Kidney epithelial cell (primary cell): ENCODE measurements at places on chromosomes 3 and 15.

GRCh38 chr3:54780336-54780735, 147.5 kb downstream of the LRTM1 start:
- DNase-seq: no peak

DNA sequence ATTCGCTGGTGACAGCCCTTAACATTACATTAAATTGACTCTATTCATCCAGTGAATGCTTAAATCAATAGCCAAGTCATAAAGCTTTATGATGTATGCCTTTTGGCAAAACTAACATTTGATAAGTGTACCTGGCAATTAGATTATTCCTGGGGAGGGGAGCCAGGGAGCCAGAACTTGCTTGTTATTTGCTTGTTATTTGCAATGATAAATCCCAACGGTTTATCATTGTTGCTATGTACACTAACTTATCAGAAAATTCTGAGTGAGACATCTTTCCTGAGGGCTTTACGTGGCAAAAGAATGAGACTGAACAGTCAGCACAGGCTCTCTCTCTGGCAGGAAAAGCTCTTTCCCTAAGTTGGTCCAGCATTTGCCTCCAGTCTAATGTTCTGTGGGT, 35.8 kb upstream of the FBN1 start:
- DNase-seq: no peak

DNA sequence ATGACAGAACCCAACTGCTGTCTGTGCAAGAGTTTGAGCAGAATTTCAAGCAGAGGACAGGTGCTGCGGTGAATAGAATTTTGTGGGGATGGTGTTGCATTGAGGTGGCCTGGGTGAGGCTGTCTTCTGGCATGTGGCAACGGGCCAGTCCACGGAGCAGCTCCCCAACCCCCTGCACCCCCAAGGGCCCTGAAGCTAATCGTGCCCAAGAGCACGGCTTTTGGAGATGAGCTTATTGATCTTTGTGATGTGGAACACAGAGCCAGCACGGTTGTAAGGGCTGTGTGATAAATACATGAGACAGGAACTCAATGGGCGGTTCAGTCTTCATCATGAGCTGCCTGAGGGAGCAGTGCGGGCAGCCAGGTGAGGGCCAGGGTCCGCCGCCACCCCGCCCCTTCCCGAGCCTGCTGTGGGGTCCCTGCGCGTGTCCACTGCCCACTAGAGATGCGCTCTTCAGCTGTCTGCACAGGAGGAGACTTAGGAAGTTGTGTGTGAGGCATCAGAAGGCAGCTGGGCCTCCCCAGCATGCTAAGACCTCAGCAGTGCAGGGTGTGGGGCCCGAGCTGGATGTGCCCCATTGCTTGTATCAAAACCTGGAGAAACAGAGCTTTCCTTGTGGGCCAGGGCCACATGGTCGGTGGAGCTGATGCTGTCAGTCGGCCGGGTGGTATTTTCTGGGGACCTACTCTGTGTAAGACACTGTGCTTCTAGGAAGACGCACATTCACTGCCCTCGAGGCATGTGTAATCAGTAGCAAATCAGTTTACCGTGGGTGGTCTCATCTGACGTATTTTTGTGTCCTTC, 90.5 kb downstream of the CHRNA7 start:
- DNase-seq: no peak

GRCh38 chr3:102443021-102443420, 8.2 kb downstream of the ZPLD1 start:
- no peak for DNase-seq

DNA sequence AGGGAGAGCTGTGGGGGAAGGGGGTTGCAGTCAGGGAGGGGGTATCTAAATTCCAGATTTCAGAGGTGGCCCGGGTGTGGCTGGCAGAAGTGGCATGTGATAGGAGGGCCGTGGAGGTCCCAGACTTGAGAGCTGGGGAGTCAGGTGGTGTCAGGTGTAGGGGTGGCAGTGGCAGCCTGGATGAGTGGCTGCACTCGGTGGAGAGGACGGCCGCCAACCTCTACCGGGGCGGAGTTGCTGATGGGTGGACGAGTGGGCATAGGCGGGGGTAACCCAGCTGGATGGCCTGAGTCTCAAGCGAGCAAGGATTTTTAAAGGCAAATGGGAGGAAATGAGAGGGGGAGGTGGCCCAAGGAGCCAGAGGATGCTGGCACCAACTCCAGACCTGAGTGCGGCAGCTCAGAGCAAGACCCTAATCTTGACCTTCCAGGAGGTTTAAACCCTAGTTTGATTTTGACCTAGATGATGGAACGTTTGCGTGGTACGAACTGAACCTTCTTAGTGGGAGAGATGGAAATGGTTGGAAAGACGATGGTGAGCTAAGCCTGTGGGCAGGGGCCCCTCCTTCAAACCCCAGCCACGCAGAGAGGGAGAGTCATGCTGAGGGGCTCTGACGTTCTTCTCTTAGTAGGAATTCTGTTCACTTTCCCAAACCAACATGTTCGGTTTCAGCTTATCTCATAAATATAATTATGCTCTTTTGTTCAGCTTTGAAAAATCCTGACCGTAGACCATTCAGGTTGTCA, 8.0 kb downstream of the TRAK1 start:
- no peak for DNase-seq

GRCh38 chr3:150844484-150844883, 60.8 kb downstream of the MINDY4B start:
- DNase-seq: no peak

DNA sequence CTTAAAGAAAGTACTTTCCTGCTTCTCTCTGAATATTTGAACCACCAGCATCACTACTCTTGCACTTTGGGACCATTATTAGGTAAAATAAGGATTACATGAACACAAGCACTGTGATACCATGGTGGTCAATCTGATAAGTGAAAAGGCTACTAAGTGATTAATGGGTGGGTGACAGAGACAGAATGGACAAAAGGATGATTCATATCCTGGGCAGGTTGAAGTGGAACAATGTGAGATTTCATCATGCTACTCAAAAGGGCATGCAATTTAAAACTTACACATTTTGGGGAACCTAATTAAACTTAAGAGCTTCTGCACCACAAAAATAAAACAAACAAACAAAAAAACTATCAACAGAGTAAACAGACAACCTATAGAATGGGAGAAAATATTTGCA, 172.0 kb upstream of the CD96 start:
- DNase-seq: no peak

DNA sequence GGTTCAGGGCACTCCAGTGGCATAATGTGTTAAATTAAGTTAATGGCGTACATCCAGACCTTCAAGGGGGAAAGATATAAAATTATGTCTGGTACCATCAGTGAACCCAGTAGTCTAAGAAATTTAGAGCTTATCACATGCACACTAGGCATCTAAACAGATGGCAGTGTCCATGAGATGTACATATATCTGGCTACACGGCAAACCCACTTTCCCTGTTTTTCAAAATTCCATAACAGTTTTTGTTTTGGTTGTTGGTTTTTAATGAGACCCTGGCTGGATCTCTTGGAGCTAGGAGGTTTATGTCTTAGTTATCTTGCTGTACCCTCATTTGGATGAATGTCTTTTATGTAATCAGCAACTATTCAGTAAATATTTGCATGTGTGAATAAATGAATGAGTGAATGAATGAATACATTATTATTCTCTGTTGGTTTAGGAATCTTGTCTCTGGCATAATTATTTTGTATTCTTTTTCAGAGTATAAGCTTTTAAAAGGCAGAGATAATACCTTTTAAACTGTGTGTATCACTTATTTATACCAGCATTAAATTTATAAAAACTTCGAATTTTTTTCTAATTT, 3.1 kb upstream of the UTS2B start:
- DNase-seq: no peak

- DNase-seq: no peak
These were observed 399 bp downstream of the MYO9A start for GRCh38 chr15:72117486-72118016.

- no peak for DNase-seq
These were observed 319 bp downstream of the LNP1 start for GRCh38 chr3:100401674-100402041.

DNA sequence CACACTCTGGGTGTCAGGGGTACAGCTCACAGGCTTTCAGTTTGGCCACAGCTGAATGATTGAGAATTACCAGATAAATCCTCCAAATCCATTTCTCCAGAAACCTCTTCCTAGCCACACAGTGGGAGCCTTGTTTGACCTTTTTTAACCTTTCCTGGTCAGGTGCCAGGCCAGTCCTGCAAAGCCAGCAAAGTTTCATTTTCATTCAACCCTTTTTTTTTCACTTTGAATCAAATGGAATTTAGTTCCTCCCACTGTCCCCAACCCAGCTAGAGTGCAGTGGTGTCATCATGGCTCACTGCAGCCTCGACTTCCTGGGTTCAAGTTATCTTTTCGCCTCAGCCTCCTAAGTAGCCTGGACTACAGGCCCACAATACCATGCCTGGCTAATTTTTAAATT, 67.8 kb downstream of the NSUN3 start:
- DNase-seq: no peak

- no peak for DNase-seq
These were observed 7.3 kb downstream of the ESYT3 start for GRCh38 chr3:138441742-138442141.

DNA sequence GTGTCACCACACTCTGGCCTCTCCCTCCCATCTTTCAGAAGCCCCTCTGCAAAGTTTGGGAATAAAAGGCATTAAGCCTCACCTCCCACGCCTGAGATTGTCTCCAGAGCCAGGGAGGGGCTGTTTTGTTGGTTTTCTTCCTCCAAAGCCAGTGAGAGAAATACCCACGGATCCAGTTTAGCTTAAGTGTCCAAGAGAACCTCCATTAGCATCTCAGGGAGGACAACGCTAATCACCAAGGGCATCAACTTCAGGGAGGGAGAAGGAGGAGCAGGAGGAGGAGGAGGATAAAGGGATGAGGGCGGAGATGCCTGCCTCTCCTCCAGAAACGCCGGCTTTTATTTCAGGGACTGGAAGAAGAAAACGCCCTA, 101.6 kb downstream of the SRGAP3 start:
- no peak for DNase-seq

DNA sequence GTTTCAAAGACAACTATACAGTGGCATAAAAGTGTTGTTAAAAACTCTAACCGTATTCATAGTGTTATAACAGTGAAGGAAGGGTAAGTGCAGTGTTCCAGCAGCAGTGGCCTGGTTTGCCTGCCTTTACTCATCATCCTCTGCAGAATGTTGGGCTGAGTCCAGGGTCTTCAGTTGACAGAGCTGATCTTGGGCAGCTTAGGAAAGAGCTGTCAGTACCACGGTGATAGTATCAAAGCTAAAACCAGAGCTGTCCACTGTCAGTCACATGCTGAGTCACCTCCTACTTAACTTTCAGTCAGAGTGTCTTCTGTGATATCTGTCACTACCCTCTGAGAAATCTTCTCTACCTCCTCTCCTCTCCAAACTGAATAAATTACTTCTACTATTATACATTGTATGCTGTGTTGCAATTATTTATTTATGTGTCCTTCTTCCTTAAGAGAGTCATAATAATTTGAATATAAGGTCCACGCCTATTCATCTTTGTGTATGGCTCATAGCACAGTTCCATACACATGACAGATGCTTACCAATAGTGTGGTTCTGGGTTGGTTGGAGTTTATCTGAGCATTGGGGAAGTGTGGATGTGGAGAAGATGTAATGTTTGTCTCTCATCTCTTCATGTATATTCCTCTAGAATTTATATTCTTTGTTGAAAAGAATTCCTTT, 242.1 kb downstream of the ZIC1 start:
- DNase-seq: no peak

DNA sequence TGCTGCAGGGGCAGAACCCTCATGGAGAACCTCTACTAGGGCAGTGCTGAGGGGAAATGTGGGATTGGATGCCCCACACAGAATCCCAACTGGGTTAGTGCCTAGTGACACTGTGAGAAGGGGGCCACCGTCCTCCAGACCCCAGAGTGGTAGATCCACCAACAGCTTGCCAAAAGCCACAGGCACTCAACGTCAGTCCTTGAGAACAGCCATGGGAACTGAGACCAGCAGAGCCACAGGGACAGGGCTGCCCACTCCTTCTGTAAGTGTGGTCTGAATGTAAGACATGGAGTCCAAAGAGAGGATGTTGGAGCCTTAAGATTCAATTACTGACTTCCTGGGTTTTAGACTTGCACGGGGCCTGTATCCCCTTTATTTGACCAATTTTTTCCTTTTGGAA, 1451.5 kb downstream of the SI start:
- no peak for DNase-seq

DNA sequence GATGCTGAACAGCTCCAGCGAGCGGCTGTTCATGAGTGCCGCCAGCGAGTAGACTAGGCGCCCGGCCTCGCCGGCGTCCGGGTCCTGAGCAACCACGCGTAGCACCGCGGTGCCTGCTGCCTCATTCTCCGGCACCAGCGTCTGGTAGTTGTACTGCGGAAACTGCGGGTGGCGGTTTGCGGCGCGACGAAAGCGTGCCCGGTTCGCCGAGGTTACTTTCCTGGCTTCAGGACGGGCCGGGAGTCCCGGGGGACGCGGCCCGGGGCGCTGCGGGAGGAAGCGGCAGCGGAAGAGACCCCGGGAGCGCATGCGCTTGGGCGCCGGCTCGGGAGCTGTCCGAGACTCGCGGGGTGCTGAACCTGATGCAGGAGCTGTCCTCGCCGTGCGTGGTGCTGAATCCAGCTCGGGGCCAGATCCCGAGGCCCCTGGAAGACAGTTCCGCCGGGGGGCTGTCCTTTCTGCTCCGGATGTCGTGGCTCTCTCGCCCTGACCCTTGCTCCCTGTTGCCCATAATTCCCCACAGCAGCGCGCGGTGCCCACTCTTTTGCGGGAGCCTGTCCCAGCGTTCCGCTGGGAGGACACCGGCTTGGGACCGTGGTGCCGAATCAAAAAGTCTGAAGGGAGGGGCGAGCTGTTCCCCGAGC, 1.1 kb downstream of the CELSR3 start:
- peak; percentile 9 for DNase-seq

- no peak for DNase-seq
These were observed 53.8 kb downstream of the TMEM45A start for GRCh38 chr3:100546020-100546744.

GRCh38 chr3:4419920-4420319, 47.1 kb downstream of the SUMF1 start:
- DNase-seq: no peak

- DNase-seq: no peak
These were observed 305.7 kb downstream of the RPLP1 start for GRCh38 chr15:69758291-69758771.

- DNase-seq: no peak
These were observed 8.4 kb upstream of the DCAF1 start for GRCh38 chr3:51508255-51508654.

- no peak for DNase-seq
These were observed 72.3 kb downstream of the FGF12 start for GRCh38 chr3:192655040-192655439.

GRCh38 chr15:90145259-90145658, 43.0 kb upstream of the IDH2 start:
- no peak for DNase-seq

GRCh38 chr3:30713885-30714503, 107.6 kb downstream of the TGFBR2 start:
- no peak for DNase-seq

DNA sequence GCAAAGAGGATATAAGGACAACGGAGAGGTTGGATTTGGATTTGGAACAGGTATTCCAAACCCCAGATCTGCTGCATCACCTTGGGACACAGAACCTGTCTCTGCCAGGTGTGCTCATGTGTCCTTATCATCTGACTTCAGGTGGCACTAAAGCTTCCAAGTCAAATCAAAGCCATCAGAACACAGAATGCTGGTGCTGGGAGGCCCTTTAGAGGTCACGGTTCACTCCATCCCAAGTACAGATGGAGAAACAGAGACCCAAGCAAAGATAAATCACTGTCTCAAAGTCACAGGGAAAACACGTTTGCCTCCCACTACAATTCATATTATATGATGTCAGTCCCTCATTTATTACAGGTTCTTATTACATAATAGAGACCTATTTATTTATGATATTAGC, 72.8 kb downstream of the HES1 start:
- DNase-seq: no peak

- DNase-seq: no peak
These were observed 34.1 kb downstream of the RAB8B start for GRCh38 chr15:63223463-63223862.

GRCh38 chr3:13771496-13771895, 108.4 kb downstream of the WNT7A start:
- DNase-seq: no peak
